Stimulated activated CD4-positive, alpha-beta T cell treated with anti-CD3 and anti-CD28 coated beads, Interleukin-15, amount 100 ng/mL, for 1 hour (primary cell): ENCODE measurements at places on chromosomes 6 and 20.

DNA sequence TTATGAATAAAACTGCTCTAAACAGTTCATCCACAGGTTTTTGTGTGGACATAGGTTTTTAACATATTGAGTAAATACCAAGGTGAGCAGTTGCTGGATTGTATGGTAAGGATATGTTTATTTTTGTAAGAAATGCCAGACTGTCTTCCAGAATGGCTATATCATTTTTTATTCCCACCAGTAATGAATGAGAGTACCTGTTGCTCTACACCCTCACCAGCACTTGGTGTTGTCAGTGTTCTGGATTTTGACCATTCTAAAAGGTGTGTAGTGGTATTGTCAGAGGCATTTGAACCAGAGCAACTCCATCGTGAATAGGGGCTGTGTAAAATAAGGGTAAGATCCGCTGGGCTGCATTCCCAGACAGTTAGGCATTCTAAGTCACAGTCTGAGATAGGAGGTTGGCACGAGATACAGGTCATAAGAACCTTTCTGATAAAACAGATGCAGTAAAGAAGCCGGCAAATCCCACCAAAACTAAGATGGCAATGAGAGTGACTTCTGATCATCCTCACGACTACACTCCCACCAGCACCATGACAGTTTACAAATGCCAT lies 12.9 kb upstream of the NT5E start:
- DNase-seq: no peak

DNA sequence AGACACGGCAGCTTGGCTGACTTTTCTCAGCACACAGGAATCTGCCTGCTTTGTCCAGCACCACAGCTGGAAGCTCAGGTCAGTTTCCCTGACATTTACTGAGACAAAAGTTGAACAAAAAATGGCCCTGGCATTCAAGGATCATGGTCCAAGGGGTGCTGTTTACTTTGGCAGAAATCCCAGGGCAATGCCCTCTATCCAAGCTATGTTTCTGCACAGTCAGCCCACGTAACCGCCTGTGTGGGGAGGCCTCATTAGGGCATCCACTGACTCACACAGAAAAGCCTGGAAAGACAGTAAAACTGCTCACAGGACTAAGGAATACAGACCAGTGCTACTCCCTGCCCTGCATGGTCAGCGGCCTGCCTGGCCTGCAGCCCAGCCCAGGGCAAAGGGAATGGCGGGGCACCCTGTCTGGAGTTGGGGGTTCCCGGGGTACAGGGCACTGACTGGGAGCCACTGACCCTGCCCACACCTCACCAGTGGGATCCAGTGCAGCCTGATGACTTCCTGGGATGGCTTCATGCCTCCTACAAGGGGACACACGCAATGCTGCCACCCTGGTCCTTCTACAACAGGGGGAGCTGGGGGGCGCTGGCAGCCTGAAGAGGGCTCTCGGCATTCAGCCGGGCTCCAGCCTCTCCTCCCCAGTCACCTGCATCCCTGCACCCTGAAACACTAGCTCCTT lies 77.1 kb downstream of the NINL start:
- no peak for DNase-seq

- no peak for DNase-seq
Observed at GRCh38 chr6:134619077-134619476, 301.2 kb upstream of the SGK1 start.

GRCh38 chr6:67352717-67353116 lies 1282.4 kb upstream of the ADGRB3 start:
- DNase-seq: no peak

DNA sequence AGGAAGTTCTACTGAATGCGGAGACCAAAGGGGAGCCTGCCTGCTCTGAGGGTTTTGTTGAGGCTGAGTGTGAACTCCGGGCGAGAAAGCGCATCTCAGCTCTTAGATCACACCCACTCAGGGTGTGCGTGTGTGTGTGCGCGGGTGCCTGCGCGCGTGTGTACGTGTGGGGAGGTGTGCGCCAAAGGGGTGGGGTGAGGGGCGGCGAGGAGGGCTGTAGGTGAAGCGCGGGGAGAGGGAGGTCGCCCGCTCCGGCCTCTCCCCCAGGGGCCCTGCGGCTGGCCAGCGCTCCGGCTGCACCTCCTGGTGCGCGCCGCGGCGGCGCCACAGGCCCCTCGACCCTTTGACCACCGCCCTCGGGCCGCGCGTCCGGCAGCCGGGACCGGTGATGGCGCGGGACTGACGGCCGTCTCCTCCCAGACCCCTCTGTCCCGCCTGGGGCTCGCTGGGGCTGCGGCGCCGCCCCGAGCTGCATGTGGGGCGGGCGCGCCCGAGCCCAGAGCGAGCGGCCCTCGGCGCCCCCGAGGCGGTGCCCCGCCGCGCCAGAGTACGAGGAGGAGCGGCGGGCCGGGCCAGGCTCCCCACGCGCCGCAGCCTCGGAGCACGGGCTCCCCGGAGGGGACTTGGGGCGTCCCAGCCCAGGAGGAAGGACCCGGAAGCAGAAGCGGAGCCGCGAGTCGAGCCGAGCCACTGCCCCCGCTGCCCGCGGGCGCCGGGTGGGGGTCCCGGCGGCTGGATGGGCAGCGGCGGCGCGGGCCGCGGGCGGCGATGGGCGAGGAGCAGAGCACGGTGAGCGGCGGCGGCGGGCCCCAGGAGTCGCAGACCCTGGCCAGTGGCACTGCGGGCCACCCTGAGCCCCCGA lies at the start of gene RNF217:
RNF217 (plus strand) TSS at position 661 of the 862 bp plus-strand sequence; CDS start at position 769, 108 bp downstream.
- DNase-seq: no peak

DNA sequence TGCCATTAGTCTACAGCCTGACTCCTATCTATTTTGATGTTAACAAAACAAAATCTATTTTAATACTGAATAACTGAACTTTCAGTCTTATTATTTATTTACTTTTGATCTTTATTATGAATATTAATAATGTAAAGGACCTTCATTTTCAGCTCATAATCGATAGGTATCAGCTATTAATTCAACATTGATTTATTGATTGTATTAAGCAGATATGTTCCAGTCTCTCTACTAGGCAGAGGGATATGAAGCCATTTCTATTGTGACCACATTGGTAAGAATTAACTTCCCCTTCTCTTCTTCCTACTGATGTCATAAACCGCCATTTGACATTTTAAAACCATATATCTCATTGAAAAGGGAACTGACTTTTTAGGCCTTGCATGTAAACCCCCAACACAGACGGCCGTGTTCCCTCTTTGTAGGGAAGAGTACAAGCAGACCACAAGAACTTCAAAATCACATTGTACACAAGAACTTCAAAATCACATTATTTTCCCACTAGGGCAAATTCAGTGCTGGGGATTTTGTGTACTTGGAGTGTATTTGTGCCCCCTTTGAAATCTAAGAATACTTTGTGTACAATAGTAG lies 69.5 kb upstream of the FABP7 start:
- DNase-seq: no peak

GRCh38 chr6:41187924-41188886 lies 12.7 kb downstream of the TREML2 start:
- no peak for DNase-seq

GRCh38 chr6:44108471-44108870 lies 18.8 kb downstream of the MRPL14 start:
- DNase-seq: no peak

DNA sequence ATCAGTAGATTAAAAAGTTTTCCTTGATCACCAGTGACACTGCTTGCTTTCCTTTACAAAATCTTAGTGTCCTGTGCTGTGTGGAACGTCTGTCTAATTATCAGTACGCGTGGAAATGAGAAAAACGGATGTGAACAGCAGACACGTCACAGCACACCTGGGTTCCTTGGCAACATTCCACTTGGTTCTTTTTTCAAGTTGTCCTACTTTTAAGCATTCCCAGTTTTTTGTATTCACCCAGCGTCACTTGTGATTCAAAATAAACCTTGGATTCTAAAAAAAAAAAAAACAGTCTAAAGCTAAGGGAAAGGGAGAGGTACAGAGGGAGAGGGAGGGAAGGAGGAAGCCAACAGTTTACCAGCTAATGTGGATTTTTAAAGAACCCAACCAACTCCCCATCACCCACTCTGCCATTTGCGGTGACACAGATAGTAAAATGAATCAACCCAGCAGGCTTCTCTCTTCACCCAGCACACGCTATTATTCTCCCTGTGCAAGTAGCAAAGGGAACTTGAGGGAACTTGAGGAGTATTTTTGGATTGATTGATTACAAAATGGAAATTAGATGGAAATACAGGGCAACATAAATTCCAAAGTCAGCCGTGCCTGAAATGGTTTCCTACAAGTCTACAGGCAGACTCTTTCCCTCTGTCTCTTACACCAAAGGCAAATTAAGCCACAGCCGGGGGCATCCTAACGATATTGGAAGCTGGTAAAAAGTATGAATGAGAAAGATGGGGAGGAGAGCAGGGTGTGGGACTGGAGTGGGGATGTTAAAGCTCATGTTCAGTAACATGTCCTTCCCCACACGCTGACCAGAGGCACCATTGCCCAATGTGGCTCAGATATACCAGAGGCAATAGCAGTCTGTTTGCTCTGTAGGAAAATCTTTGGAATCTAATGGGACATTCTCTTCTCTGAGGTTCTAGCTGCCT lies 129.8 kb downstream of the SASH1 start:
- DNase-seq: no peak

GRCh38 chr6:95328231-95328630 lies 249.1 kb upstream of the MANEA start:
- no peak for DNase-seq

DNA sequence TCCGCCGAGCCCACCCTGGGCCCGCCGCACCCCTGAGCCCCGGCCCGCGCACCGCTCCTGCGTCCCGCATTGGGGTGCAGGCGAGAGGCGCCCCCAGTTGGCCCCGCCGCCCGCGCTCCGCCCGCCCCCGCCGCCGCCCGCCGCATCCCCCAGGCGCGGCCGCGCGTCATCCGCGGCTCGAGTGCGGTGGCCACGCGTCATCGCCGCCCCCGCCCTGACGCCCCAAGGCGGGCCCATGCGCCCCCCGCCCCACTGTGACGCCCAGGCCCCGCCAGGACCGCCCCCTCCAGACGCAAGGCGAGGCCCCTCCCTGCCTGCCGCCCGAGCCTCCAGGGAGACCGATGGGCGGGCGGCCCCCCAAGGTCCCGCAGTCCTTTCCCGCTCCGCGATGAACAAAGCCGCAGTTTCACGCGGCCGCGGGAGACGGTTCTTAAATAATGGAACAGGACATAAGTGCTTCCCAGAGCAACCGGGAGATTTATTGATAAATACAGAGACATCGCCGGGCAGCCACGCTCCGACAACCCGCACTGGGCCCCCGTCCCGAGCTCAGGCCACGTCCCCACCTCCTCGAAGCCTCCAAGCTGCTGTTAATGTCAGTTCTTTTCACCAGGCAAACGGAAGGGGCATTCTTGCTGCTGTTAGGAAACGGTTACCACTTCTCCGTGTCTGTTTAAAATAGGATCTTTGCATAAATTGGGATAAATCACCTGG lies at the start of gene ANKRD60:
ANKRD60 (minus strand) TSS at position 170 of the 714 bp plus-strand sequence; CDS start at position 170, 0 bp downstream.
- DNase-seq: peak; percentile 31

DNA sequence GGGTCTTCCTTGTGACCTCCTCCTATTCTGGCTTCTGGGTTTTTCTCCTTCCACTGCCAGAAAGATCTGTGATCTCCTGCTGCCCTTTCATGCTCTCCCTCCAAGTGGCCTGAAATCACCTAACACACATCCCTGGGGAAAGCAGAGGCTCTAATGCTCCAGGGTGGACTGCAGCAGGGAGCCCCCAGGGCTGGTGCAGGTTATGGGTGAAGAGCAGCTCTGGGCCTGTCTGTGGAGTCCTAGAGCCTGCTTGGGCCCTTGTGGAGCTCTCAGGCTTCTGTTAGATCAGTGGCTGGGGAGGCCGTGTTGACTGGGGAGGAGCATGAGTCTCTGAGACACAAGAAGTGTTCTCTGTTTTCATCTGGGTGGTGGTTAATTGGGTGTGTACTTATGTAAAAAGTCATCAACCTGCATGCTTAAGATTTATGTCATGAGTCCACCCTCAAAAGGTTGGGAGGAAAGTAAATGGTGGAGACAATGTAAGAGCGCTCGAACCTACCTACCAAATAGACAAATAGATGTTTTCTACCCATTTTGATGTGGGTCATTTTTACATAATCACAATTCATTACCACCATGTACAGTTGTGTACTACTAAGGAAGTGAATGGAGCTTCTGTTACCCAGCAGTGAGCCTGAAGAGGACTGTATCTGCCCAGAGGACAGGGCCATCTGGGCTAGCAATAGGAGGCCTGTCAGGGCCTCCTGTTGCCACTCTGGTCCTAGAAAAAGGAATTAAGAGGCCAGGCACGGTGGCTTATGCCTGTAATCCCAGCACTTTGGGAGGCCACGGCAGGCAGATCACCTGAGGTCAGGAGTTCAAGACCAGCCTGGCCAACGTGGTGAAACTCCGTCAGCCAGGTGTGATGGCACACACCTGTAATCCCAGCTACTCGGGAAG lies 32.0 kb upstream of the RNF8 start:
- DNase-seq: no peak

DNA sequence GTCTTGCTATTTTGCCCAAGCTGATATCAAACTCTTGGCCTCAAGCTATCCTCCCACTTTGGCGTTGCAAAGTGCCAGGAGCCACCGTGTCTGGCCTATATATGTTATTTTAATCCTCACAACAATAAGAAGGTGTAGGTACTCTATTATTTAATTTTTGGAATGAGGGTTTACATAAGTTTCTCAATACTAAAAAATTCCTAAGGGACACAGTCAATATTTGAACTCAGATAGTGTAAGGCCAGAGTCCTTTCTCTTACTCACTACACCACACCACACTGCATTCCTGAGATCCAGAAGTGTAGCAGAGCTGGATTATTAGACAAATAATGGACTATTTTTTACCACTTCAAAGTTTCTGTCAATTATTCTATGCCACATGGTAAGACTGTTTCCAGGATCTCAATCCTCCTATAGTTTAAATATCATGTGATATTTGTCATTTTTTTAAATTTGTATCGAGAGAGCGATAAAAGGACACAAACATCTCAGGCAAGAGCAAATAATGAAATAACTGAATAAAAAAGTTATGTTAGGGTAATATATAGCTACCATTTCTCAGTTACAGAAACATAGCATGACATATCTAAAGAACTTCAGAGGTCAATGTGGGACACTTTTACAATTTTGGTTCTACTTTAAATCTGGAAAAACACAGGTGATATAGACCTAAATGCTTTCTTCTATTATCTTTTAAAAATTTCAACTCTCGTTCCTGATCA lies 162.2 kb upstream of the THEMIS start:
- no peak for DNase-seq
